Renal pelvis (tissue), 12 donors: ENCODE measurements at places on chromosomes 2 and 18. TPM values are rescaled to one million over a fixed set of nuclear protein-coding genes. Genes with fewer than 3 reads are reported as not detected.

MEP1B gene
- polyA plus RNA-seq, result not detected

SLC4A3 gene
- 9.7 TPM for polyA plus RNA-seq

ELOA2 gene
- polyA plus RNA-seq, result not detected

TBC1D8 gene
- 44.6 TPM for polyA plus RNA-seq

FOXD4L1 gene
- 0.09 TPM for polyA plus RNA-seq

GALR1 gene
- polyA plus RNA-seq, result 0.10 TPM

PRKAG3 gene
- 0.21 TPM for polyA plus RNA-seq

TGFBRAP1 gene
- polyA plus RNA-seq, result 17.5 TPM
